ENCODE measurements at places on chromosomes 2 and 18.

DNA sequence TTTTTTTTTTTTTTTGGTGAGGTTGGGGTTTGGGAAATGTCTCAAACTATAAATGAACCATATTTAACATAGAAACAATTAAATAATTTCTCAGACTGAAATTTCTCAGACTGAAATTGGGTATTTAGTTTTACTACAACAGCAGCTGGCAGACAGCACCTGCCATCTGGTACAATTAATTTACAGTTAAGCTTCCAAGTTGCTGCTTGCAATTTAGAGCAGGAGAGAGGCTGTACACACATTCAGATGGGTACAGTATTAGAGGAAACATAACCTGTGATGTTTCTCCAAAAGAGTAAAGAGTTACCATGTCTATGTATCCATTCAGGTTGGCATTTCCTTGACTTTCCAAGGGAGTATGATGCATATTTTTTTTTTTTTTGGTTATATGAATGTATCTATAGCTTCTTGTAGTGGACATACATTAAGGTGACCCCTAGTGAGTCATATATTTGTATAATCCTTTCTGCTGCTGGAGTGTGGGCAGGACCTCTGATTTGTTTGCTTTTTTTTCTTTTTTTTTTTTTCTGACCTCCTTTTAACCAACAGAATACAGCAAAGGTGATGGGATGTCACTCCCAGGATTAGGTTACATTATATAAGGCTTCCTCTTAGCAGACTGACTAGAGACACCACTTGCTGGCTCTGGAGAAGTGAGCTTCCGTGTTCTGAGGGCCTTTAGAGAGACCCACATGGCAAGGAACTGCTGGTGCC is 201.7 kb downstream of the PTH2R start:
- DNase-seq, result no peak

DNA sequence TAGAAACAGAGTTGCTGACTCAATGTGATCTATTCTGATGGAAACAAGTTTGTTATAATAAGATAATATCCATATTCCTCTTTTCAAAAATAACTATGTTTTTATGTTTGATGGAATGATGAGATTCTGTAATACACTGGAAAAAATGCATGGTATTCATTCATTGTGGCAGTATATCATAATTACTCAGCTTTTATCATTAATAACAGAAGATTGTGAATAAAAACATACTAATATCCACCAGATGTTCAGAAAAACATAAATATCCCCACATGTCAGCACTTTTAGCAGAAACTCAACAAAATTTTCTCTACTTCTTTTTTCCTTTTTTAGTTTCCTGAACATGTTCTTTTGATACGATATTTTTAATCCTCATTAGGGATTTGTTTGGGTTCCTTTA is 130.9 kb upstream of the CAVIN2 start:
- peak; percentile 13 for DNase-seq

GRCh38 chr18:52288403-52289004 is 51.5 kb upstream of the DCC start:
- DNase-seq, result peak; percentile 20

DNA sequence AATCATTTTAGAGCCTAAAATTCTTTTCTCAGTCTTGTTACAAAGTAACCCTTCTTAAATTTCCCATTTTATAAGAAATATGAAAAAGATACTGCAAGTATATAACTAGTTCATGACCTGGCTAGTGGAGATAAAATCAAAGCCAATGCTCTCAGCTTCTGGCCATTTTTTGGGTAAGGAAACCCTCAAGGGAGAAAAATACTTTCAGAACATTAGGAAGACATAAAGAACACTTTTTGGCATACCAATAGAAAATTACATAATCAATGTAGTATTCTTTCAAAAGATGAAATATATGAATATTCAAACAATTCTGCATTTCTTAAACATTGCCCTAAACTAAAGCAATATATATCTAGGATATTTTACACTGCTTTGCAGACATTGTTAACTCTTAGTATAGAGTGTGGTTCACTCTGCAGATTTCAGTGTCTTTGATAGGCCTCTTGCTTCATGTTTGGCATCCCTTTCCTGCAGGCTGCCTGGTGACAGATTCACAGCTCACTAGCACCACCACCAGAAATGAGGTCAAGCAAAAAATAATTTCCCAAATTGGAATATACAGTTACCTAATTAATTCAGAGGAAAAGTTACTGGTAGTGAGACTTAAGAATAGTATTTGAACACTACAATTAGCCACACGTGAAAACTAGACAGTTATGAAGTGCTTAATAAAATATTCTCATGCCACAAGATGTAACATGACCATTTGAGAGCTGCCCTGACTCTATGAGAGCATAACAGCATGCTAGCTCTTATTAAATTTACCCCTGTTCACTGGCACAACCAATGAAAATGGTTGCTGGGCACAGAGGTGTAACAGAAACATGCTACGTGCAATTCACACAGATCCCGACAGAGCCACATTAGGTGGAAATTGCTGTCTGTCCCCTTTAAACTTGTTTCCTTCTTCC is 36.0 kb downstream of the PAIP2B start:
- peak; percentile 36 for DNase-seq

DNA sequence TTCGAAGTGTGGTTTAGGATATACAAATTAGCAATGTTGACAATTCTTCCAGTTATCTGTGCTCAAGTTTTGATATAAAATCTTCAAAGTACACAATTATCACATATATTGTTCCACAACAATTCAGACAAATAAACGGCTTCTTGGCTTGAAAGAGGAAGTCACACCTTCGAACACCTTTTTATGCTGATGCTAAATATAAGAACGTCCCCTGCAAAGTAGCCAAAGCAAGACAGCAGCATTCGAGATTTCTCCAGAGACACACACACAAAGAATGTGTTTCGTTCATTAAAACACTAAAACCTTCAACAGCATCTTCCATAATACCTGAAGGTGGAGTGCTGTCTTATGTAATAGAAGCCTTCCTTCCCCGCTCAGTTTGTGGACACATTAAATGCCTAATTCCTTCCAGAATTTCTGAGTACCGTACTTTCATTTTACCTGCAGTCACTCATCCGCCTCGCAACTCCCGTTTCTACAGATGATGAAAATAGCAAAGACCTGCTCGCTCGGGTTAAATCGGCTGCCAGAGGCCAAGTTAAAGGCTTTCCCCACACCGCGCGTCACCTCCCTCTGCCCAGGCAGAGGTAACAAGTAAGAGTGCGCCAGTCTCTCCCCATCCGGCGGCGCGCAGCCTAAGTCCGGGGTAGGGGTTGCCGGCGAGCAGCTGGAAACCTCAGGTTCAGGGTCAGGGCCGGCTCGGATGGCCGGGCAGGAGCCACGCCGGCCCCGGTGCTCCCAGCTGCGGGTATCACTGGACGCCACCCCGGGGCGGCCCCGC is 847 bp downstream of the SERPINE2 start:
- DNase-seq, result peak; percentile 40

- no peak for DNase-seq
Observed at GRCh38 chr18:34511879-34512278, 198.2 kb upstream of the DTNA start.

DNA sequence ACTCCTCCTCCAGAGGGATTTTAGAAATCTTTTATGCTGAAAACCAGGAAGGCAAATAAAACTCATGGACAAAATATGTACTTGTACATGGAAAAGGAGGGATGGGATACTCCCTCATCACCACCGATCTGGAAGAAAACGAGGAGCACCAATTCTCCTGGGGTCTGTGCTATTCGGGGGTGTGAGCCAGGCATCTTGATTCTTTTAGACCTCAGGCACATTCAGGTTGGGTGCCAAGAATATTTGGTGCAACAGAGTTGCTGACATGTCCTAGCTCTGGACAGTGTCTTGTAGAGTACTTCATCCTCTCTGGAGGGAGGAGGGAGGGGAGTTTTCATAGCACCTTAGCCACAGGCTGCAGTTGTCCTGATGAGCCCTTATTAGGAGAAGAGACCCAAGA is 163.0 kb downstream of the PRKCE start:
- DNase-seq, result no peak

GRCh38 chr2:228728961-228729360 is 542.1 kb downstream of the PID1 start:
- peak; percentile 6 for DNase-seq

GRCh38 chr18:59061914-59062642 is 77.6 kb upstream of the SEC11C start:
- DNase-seq, result no peak

GRCh38 chr2:150425121-150425955 is 62.1 kb downstream of the RND3 start:
- peak; percentile 12 for DNase-seq

GRCh38 chr18:9475643-9476591 is 604 bp downstream of the RALBP1 start:
- peak; percentile 29 for DNase-seq

DNA sequence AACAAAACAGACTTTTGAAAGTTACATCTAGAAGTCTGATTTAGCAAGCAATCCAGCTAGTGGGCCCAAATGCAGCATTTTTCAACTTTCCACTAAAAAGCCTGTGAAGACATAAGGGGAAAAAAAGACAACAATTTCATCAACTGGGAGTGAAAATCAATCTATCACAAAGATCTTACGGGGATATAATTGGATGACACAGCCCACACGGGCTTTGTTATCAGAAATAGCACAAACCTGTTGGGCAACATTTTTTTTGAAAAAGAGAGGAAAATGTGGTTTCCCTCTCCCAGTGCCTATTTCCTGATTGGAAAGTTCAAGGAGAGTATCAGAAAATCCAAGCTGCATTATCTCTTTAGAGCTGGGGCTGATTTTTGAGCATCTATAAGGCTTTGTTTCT is 132.7 kb downstream of the EVA1A start:
- DNase-seq, result no peak

- peak; percentile 69 for DNase-seq
Observed at GRCh38 chr2:85648619-85649018, 19.4 kb downstream of the SFTPB start.

GRCh38 chr18:57621246-57621604 is 411 bp downstream of the NARS1 start:
- peak; percentile 10 for DNase-seq

DNA sequence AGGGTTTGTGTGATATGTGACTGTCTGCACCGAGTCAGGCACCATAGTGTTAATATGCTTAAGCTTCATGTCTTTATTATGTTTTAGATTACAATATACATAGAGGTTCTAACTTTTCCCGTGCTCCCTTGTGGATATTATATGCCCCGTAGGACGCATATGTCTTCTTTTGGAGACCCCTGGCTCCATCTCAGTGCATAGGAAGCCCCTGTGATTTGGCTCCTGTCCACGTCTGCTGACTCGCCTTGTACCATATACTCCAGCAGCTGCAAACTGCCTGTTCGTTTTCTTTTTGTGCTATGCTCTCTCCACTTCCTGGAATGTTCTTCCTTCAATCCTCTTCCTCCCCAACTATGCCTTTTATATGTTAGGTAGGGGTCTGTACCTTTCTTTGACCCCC is 110.9 kb downstream of the PTRHD1 start:
- DNase-seq, result no peak

GRCh38 chr18:61362511-61362910 is 29.3 kb downstream of the CDH20 start:
- DNase-seq, result no peak

GRCh38 chr18:55515941-55516710 is 71.9 kb downstream of the TCF4 start:
- DNase-seq, result peak; percentile 55

DNA sequence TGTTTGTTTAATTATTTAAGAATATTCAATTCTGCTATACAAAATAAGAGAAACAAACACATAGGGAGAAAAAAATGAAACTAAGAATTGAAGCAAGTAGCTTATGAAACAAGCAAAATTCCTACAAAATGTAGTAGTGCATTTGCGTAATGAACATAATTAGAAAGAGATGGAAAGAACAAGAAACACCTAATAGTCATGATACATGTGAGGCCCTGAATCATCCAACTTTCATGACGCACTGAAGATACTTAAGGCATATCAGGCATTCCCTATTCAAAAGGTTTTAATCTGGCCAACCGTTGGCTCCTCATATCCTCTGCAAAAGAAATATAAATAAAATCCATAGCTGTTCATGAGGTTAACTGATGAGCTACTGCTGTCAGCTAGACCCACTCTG is 14.5 kb upstream of the NAB1 start:
- no peak for DNase-seq

DNA sequence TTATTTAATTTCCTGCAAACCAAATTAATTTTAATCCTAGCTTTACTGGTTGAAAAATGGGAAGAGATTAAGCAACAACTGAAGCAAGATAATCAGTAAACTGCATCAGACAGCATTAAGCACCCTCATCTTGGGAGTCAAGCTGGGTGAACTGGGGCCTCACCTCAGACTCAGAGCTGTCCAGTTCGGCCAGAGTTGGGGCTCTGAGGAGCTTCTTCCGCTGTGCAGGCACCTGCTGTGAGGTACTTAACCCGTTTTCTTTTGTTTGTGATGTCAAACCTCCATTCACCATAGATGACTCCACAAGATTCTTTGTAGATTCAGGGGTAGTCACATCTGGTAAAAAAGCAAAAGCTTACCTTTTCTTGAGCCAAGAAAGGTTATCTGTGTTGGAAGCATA is 71.8 kb downstream of the PRELID3A start:
- DNase-seq, result no peak

GRCh38 chr18:13005289-13005688 is 14.1 kb downstream of the CEP192 start:
- no peak for DNase-seq

DNA sequence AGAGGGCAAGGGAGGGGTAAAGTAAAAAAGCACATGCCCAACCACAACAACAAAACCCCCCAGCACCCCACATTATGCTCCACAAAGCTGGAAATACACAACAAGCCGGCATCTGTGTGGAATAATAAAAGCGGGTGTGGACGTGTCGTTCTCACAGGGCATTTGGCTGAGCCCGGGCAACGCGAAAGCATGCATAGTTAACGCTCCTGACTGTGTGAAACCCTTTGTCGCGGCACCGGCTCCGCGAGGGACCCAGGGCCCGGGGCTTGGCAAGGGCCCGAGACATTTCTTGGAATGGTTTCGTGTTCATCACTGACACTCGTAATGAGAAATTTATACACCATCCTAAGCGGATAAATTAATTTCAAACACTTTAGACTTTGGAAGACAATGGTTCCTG is 165.6 kb downstream of the INHBB start:
- DNase-seq, result no peak

- DNase-seq, result no peak
Observed at GRCh38 chr2:33205693-33206434, 259.1 kb downstream of the LTBP1 start.

DNA sequence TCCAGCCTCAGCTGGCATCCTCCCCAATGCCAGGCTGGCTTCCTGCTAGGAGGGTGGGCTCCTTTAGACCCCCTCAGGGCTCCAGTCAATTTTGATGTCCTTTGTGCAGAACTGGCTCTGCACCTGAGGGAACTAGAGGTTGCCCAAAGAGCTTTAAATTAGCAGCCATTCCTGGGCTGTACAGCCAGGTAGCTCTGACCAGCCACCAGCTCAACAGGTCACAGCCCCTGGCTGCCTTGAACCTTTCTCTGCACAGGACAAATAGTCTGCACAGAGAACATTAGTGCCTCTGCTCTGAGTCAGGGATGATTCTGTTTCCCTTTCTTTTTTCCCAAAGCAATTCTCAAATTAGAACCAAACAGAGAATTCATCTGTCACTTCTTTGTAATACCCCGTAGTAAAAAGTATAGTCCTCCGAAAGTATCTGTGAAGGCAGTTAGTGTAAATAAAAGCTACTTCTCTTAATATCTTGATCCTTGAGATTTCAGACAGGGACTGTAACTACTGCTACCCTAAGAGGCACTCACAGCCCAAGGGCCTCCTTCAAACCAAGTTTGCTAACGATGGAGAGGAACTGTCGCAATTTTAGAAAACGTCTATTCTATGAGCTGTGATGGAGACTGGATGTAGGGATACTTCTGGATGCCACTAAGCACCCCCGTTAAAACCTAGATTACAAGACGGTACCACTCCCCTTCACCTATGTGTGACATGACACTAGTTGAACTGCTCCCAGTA is 3.0 kb downstream of the TTC32 start:
- DNase-seq, result no peak

GRCh38 chr2:46366668-46367052 is 69.5 kb downstream of the EPAS1 start:
- no peak for DNase-seq

All from fibroblast of pulmonary artery (primary cell).